Stimulated activated CD8-positive, alpha-beta memory T cell treated with anti-CD3 and anti-CD28 coated beads, Interleukin-7, amount 100 ng/mL, for 1 hour (primary cell): ENCODE measurements at places on chromosomes 5 and 9.

DNA sequence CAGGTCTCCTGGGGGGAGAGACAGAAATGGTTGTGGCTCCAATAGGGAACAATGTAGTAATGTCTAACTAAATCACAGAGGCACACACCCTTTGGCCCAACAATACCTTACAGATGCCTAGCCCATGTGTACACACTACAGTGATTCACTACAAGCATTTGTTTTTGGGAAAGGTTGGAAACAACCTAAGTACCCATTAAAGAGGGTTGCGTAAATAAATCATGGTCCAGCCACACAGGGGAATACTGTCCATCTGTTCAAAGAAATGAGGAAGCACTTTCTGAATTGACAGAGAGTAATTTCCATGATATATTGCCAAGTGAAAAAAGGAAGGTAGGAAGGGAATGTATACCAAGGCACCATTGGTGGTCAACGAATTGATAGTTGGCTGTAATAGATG is 22.0 kb upstream of the GTF3C5 start:
- DNase-seq, result no peak

- no peak for DNase-seq
These were observed 35.9 kb upstream of the SARDH start for GRCh38 chr9:133773889-133774655.

GRCh38 chr9:1235650-1236049 is 185.5 kb downstream of the DMRT2 start:
- no peak for DNase-seq

DNA sequence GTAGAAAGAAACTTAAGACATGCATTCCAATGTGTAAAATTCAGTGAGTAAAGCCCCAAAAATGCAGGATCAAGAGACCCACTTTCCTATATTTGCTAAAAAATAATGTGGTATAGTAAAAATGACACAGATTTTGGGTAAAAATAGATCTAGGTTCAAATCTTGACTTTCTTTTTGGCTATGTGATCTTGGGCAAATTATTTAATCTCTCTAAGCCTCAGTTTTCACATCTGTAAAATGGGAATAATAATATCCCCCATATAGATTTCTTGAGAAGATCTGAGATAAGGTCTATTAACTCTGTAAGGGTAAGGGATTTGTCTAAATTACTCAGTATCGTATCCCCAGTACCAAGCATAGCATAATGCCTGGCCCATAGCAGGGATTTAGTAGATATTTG is 172.3 kb downstream of the CARTPT start:
- no peak for DNase-seq

GRCh38 chr9:83220730-83221129 is 157.8 kb upstream of the RASEF start:
- no peak for DNase-seq
